ELR (cell line): ENCODE measurements at places on chromosomes 4 and X.
A peak's percentile ranks its signal among the peaks of the same experiment; 100 is the strongest.

DNA sequence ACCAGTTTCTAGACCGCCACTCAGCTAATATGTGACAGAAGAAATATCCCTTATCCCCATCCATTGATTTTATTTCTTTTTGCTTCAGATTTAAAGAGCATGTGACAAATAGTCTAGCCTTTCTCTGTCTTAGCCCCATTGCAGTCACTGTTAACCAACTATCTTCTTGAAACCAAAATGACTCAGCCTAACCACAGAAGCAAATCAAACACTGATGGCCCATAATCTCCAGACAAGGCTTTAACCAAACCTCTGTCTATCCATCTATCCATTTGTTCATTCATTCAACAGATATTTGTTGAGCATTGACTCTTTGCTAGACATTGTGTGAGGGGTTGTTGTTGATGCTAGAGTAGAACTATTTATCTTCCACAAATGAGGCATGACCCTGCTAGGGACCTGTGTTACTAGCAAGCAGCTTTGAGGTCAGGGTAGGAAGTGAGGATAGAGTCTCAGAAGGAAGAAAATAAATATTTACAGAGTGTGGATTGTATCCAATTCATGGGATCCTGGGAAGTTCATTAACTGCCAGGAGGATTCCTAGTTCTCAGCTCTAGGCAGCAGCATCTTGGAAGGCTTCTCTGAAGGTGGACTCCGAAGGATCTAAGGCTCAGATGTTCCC is 22.5 kb downstream of the HNRNPH2 start:
- DNase-seq: peak; percentile 68

DNA sequence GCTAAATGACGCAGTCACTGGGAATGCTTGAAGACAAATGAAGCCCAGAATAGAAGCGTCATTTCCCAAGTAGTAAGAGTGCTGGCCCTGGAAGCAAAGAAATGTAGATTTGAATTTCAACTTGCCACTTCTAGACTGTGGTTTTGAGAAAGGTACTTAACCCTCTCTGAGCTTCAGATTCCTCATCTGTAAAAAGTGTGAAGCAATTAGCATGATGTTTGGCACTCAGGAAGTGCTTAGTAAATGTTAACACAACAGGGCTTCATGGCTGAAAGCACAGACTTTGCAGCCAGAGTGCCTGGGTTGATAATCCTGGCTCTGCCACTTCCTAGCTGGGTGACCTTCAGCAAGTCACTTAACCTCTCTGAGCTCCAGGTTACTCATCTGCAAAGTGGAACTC is 147.4 kb upstream of the RPS6KA3 start:
- DNase-seq: no peak

DNA sequence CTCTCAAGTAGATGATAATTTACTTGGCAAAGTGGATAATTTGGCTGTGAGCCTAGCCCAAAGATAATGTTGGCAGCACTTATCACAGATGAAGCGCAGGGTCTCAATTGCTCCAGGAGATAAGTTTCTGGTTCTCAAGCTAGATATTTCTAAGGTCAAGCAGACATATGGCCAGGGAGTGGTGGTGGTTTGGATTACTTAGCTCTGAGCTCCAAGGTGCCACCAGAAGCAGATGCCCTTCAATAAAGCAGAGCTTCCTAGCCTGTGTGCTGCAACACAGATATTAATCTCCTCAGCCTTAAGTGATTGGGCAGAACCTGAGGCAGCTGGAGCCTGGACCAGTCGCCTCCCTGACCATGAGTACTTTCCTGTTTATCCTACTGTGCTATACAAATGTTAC is 79.2 kb upstream of the NALF2 start:
- no peak for DNase-seq

DNA sequence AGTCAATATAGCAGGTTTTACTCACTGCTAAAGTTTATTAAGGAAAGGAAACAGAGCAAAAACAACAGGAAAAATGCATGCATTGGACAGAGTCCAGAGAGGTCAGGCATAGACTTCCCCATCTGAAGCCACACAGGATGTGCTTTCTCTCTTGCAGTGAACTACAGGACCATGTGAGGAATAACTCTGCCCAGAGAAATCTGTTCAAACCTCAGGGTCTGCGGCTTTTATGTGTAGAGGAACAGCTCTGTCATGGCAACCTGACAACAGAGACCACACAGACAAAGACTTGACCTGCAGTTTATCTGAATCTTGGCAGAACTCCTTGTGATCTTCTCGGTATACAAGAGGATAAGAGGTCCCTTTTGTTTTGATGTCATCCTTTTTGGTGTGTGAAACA is 46.3 kb upstream of the LONRF3 start:
- DNase-seq: no peak

- DNase-seq: no peak
Measured at GRCh38 chrX:136588036-136588435, 56.0 kb downstream of the VGLL1 start.

GRCh38 chrX:111555406-111555958 is 44.0 kb downstream of the SERTM2 start:
- DNase-seq: no peak

GRCh38 chrX:45740291-45740690 is 539.6 kb upstream of the DIPK2B start:
- DNase-seq: no peak

GRCh38 chr4:102610007-102610406 is 108.8 kb downstream of the NFKB1 start:
- DNase-seq: peak; percentile 27

DNA sequence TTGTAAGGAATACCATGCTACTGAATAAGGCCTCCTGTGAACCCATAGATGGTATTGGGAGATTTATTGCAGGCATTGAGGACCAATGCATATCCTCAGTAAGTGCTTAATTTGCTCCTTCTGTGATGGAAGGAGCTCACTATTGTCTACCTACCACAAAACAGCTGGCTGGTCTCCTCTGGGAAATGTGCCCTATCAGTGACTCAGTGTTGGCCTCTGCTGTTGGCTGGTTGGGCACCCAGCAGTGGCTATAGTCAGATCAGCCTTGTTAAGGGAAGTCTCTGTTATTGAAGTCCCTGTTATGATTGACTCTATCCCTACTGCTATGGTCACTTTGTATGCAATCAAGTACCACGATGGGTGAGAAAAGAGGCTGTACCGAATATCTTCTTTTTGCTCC is 27.5 kb upstream of the OTUD4 start:
- DNase-seq: no peak

GRCh38 chrX:154748712-154749339 is 2.1 kb downstream of the GAB3 start:
- DNase-seq: peak; percentile 67

DNA sequence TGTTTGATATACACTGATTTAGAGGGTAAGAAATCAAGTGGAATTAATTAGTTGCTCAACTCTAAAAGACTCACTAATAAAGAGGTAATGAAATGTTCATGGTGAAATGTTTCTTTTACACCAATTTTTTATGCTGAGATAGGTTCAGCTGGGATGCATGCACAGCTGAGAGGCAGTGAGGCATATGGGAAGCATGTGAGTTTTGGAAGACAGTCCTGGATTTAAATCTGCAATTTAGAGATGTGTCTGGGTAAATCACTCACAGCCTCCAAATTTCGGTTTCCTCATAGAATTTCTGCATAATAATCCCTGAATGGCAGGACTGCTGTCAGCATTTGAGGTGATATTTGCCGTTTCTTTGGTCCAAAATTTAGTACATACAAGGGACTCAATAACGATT is 48.2 kb upstream of the AADAT start:
- no peak for DNase-seq

DNA sequence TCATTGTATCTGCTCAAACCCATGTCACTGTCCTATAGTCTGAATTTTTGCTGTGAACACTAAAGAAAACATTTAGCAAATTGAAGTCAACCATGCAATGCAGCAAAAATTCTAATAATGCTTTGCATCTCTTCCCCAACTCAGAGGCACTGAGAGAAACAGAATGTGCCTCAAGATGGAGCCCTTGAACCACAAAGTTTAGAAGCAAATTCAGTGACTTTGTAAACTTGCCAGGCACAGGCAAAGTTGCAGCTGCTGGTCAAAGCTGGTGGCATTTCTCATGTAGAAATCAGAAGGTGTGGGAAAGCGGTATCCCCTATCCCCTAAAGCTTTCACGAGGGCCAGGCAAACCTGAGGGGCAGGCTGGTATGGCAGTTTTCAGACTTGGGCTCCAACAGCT is 121.7 kb upstream of the DIPK2B start:
- DNase-seq: peak; percentile 86

DNA sequence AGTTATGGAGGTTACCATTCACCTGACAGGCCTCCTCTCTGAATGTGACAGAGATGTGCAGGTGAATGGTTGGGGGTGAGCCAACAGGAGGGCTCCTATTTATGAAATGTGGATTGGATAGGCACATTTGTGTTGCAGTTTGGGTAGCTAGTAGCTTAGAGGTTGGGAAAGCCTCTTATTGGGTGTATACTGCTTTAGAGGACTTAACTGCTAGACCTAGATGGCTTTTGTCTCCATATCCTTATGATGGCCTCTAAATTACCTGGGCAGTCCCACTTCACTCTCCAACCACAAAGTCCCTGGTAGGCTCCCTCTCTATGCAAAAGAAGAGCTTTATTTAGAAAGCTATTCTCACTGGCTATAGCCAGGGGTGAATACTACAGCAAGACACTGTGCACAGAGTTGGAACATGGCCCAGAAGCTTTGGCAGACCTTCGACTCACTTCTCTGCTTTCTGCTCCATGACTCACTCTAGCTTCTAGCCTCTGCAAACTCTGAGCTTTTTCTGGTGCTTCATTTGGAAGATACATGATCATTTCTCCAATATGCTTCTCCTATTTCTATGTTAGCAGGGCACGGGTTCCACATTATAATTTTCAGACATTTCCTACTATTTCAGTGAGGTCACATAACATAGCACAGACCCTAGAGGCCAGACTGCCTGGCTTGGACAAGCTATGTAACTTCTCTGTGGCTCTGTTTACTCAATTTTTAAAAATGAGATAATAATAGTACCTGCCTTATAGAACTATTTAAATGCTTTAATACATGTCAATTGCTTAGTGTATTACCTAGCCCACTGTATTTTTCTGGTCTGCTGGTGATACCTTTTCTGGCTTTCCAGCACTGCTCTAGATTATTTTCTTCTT is 6.0 kb upstream of the VGLL1 start:
- DNase-seq: peak; percentile 56

DNA sequence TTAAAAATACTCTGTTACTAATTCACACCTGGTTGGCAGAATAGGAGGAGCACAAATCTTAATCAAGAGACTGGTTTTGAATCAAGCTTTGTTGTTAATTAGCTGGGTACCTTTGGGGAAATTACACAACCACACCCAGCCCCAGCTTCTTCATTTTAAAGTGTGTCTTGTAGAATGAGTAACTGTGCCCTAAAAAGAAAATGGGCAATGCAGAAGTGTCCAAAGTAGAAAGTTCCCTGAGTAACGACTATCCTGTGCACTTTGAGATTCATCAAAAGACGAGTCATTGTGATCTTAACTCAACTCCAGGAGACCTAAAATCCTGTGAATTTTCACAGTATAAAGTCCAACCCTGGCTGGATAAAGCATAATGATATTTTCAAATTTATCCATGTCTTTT is 792.3 kb upstream of the HS3ST1 start:
- DNase-seq: no peak

DNA sequence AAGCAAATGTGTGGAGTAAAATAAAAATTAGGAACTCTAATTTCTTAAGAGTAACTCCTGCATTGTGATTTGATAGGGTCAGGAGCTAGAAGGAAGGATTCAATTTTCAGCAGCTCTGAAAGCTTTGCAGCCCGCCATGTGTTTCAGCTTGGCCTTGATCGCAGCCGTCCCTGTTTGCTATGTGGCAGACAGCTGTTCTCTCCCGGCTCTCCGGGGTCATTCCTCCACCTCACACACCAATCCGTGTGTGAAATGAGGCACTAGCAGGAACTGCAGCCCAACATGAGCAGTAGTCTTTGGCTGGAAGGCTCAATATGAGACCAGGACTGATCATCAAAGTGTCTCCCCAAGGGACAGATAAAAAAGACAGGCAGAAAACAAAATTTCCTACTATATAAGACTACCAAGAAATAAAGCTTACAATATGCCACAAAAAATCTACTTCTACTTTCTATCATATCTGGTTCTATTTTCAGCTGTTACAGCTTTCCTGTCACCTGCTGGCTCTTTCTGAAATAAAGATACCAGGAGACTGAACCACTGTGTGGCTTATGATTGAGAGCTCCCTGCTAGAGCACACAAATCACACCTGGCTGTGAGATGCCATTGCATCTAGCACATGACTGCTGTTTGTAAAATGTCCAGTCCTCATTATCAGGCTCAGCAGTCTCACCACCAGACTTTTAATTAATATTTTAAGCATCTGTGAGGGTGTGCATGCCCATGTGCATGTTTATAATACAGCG is 44.1 kb upstream of the SEC24B start:
- DNase-seq: no peak

DNA sequence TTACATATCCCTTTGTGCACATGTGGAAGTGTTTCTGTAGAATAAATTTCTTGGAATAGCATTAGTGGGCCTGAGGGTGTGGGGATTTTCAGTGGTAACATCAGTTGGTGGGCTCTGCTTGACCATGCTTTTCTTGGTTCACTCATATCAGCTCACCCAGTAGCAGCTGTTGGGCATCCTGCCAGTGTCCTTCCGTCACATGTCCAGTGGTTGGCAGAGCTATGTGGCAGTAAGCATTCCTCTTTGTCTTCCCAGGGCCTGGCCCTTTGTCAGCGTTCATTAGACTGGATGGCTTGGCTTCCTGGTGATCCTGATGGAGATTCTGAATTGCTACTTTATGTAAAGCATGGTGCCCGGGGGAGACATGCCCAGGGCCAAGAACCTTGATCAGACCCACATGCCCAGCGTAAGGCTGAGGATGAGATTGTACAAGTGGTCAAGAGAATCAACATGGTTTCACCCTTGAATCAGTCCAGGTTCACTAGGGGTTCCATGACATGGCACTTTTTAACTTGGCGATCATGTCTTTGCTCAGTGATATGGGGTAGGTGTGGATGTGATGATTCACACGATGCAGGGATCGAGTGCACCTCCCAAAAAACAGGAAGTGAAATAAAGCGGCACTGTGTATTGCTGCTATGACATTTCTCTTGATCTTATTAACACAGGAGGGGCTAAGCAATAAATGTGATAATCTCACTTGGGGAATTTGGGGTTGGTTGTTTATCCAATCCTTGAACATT is 72.1 kb upstream of the IGFBP7 start:
- no peak for DNase-seq

GRCh38 chr4:142092941-142093340 is 456.6 kb downstream of the IL15 start:
- no peak for DNase-seq

DNA sequence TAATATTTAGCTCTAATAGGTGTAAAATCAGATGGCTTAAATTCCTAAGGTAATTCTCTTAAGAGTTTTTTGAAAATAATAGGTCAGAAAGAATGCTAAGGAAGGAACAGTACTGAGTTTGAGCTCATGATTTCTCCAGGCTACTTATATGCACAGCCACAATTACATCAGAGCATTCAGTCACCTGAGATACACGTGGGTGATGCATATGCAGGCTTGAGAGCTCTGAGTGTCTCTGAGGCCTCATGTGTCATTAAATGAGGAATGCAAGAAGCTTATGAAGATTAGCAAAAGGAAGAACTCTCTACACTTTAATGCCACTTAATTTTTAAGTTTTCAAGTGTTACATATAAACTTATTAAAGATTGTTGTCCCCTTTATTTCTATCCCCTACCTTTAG is 124.0 kb upstream of the STIM2 start:
- DNase-seq: peak; percentile 50
